Tongue (tissue), 3 donors: ENCODE measurements at places on chromosomes 3 and 15. TPM values are rescaled to one million over a fixed set of nuclear protein-coding genes. Genes with fewer than 3 reads are reported as not detected.

FMN1 gene
- total RNA-seq, result 5.3 TPM

CLDN16 gene
- total RNA-seq, result not detected

EIF2B5 gene
- total RNA-seq, result 54.9 TPM

SLC25A20 gene
- 21.7 TPM for total RNA-seq

ABHD2 gene
- total RNA-seq, result 56.5 TPM

MUSTN1 gene
- total RNA-seq, result 45.2 TPM

ERICH6 gene
- not detected for total RNA-seq

PLCB2 gene
- 8.7 TPM for total RNA-seq

PLA2G4E gene
- 1.9 TPM for total RNA-seq

ZDHHC23 gene
- 4.7 TPM for total RNA-seq

FSTL1 gene
- total RNA-seq, result 799 TPM

B3GALNT1 gene
- total RNA-seq, result 27.5 TPM

XYLB gene
- total RNA-seq, result 3.6 TPM

POMGNT2 gene
- 15.6 TPM for total RNA-seq

CTXND1 gene
- total RNA-seq, result 1.2 TPM

TP63 gene
- 43.2 TPM for total RNA-seq

ANKRD28 gene
- total RNA-seq, result 87.9 TPM

SLC38A3 gene
- 1.2 TPM for total RNA-seq

LARP6 gene
- 8.9 TPM for total RNA-seq

PPP1R14D gene
- total RNA-seq, result not detected

RARB gene
- total RNA-seq, result 14.4 TPM

ITIH3 gene
- total RNA-seq, result 0.62 TPM

RETNLB gene
- not detected for total RNA-seq

CSPG4 gene
- total RNA-seq, result 246 TPM

SPINK8 gene
- not detected for total RNA-seq

CYP1A1 gene
- total RNA-seq, result 0.51 TPM

CD200R1 gene
- total RNA-seq, result 4.6 TPM

OSBPL10 gene
- 40.6 TPM for total RNA-seq

TSEN2 gene
- 16.2 TPM for total RNA-seq

ACTC1 gene
- total RNA-seq, result 1,740 TPM

LSMEM2 gene
- total RNA-seq, result 17.1 TPM
